ENCODE measurements at places on chromosomes 3 and 15.

- DNase-seq: no peak
These were observed 249.7 kb downstream of the KCNMB2 start for GRCh38 chr3:178785961-178786360.

- DNase-seq: no peak
These were observed 92.7 kb downstream of the BOC start for GRCh38 chr3:113304102-113304501.

DNA sequence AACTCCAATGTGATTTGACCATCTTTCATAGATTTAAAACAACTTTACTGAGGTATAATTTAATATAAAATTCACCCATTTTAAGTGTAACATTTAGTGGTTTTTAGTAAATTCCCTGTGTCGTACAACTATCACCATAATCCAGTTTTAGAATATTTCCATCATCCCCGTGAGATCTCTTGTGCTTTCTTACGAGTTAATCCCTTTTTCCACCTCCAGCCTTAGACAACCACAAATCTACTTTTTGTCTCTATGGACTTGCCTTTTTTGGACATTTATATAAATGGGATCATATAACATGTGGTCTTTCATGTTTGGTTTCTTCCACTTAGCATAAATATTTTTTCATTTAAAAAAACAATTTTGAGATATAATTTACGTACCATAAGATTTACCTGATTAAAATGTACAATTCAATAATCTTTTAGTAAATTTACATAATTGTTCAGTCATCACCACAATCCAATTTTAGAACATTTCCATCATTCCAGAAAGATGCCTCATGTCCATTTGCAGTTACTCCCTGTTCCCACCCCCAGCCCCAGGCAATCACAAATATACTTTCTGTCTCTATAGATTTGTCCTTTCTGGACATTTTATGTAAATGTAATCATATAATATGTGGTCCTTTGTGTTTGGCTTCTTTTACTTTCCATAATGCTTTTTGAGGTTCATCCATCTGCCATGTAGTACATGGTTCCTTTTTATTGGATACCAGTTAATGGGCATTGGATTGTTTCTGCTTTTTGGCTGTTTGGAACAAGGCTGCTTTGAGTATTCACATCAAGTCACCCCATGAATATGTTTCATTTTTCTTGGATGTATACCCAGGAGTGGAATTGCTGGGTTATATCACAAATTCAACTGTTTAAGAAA lies 3.1 kb downstream of the OXSR1 start:
- no peak for DNase-seq

- no peak for DNase-seq
These were observed 28.3 kb upstream of the TASOR start for GRCh38 chr3:56711344-56711743.

Data from CD4-positive, alpha-beta T cell treated with Interleukin-10 for 1 hour (primary cell).